Activated CD8-positive, alpha-beta memory T cell treated with anti-CD3 and anti-CD28 coated beads, Interleukin-2, amount 50 U/mL, for 48 hours (primary cell): ENCODE measurements at places on chromosomes 1 and 21.
A peak's percentile ranks its signal among the peaks of the same experiment; 100 is the strongest.

DNA sequence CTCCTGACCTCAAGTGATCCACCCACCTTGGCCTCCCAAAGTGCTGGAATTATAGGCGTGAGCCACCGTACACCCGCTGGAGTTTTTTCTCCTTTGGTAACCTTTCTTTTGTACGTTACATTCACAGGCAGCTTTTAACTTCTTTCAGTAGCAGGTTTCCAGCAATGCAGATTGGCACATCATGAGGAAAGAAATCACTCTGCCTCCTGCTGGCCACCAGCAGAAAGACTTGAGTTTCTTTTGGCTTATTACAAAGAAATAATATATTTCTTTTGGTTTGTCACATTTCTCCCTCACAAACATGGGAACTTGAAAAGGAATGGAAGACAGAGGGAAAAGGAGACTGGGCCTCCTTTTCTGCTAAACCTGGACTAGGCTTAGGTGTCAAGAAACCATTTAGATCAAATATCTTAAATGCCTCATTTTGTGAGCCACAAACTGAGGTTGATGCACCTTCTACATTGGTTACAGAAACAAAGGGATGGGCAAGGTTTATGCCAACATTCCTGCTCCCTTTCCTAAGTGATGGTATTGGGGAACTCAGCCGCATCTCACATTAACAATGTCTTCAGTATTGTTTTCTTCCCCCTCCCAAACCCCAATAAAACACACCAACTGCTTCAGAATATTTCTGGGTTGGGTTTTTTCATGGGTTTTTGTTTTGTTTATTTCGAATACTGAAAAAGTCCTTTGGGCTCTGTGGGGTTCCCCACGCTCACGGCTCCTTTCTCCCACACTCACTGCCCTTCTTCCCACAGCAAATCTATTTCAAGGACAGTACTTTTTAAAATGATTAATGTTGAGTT lies 7.7 kb downstream of the ENSA start:
- no peak for DNase-seq

- no peak for DNase-seq
Measured at GRCh38 chr1:21550097-21550496, 40.9 kb downstream of the ALPL start.

DNA sequence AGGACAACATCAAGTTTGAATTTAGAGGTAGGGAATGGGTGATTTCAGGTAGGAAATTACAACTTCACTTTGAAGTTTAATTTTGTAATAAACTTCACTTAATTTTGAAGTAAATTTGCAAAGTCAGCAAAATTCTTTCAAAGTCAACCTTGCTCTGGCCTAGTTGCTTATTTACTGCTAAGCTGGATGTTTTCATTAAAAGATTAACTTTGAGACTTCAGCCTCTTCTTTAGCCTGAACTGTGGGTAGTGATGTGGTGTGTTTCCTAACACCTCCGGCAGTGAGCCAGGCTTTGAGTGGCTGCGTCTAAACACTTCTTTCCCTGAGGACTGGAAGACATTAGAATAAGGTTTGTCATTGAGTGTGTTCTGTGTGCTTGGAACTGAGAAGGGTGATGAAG lies at the start of gene HAO2:
Gene HAO2 (plus strand): TSS at position 232 of the 400 bp plus-strand sequence. CDS start 12,301 bp downstream, outside the sequence.
- DNase-seq: no peak

- DNase-seq: no peak
Measured at GRCh38 chr21:29155118-29155932, 24.9 kb downstream of the MAP3K7CL start.

- DNase-seq: peak; percentile 13
Measured at GRCh38 chr1:232998138-232998537, 47.7 kb downstream of the NTPCR start.

DNA sequence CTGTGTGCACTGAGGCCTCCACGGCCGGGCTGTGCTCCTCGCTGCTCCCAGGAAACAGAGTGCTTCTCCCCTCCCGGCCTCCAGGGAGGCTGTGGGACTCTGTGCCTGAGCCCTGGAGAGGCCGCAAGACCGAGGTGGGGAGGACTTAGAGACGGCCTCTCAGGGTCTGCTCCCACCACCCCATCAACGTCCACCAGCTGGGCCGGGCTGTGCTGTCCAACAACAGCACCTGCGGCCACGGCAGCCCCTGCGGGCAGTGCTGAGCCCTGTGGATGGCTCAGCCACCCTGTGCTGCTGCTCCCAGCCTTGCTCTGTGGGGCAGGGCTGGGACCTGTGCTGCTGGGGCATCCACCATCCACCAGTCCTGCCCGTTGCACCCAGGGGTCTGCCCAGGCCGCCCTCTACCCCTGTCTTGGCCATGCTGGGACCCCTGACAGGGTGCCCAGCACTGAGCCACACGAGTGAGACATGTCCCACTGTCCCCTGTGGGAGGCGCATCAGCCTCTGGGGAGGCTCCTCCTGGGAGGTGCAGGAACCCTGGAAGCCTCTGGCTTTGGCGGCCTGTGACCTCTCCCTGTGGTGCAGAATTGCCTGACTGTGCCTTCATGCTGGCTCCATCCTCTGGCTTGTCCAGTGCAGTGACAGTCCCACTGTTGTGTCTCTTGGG lies 31.2 kb upstream of the LRRC3 start:
- DNase-seq: no peak

- DNase-seq: no peak
Measured at GRCh38 chr21:32930673-32931072, 95.1 kb upstream of the OLIG2 start.

- peak; percentile 91 for DNase-seq
Measured at GRCh38 chr1:9494936-9495758, 44.1 kb upstream of the SLC25A33 start.
